ENCODE measurements at places on chromosomes 2 and 18.

DNA sequence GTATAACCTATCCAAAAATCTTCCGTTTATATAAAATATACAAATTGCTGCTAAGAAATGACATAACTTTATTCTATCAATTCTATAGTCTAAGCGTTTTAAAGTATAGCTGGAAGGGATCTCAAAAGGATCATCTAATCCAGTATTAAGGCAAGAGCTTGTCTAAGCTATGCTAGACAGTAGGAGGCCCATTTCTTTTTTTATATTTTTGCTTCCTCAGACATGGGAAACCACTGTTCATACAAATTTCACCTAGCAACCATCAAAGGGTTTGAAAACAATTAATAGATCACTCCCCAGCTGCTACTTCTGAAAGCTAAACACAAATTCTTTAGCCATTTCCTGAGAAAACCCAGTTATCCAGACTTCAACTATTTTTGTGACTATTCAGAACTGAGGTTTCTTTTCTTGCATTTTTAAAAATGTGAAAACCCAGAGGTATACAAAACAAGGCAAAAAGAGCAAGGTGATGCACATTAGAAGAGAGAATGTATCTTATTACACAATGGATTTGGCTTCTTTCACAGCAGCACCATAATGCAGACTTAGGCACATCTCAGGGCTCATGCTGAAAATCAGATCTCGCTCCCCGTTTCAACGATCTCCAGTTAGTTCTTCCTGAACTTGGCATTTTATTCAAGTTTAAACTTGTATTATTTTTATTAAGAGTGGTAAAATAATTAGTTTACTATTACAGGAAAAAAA is 274.4 kb downstream of the LRP1B start:
- DNase-seq = no peak

DNA sequence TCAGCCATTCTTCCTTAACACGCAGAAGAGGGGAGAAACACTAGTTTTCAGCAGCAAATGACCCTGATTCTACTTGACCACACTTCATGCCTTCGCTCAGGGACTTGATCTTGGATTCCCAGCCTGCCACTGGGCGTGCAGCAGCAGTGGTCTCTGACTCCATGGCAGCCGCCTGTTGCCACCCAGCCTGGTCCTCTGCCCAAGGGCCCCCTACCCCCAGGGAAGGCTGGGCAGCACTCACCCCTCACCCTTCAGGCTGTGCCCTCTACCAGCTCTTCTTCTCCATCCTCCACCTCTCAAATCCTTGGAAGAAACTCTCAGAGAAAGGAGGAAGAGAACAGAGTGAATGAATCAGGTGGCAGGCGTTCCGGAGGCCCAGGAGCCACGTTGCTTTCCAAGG is 32.1 kb upstream of the RPL31 start:
- DNase-seq = no peak

DNA sequence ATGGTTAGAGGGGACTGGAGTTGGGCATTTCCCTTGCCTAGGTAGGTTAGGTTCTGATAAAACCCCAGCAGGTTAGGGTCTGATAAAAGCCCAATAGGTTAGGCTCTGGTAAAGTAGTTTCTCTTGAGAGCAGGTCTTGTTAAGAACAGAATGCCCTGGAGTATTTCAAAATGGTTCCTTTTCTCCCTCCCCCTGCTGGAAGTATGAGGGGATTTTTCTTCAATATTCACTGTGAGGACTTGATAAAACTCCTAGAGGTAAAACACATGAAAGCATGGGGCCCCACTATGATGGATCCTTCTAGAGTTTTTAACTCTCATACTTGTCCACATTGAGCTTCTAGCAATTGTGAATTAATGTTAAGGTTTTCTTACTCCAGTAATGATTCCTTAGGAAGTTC is 27.6 kb downstream of the ANKAR start:
- no peak for DNase-seq

- no peak for DNase-seq
These were observed 43.5 kb downstream of the MFSD6 start for GRCh38 chr2:190451561-190452176.

DNA sequence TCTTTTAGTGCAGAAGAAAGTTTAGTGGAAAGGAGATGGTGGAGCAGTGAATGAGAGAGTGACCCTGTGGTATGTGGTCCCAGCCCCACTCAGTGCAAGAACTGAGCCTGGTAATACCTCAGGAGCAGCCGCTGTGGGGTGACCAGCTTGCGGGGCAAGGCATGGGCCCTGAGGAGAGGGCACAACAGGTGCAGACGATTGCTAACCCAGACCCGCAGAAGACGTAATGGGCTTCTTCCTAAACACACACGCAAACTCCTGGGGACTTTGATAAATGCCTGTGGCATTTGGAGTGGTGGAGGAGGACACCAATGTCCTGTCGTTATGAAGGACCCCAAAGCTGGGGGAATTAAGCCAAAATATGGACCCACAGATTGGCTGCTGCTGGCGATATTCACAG is 78.7 kb downstream of the GFPT1 start:
- DNase-seq = no peak

DNA sequence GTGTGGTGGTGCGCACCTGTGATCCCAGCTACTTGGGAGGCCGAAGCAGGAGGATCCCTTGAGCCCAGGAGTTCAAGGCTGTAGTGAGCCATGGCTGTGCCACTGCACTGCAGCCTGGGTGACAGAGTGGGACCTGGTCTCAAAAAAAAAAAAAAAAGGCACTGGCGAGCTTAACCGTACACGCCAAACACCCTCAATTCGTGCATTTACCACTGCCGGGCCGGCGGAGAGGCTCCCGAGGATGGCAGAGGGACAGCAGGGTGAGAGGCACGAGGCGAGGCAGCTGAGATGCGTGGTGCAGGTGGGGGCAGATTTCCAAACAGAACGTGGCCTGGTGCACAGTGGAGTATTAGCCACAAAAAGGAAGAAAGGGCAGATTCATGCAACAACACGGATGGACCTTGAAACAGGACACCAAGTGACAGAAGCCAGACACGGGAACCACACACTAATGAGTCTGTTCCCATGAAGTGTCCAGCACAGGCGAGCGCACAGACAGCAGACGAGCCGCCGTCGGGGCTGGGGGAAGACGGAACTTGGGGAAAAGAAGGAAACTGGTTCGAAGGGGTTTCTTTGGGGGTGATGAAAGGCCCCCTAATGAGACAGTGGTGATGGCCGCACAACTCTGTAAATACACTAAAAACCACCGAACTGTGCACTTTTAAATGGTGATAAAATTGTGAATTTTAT is 27.4 kb downstream of the SLC66A2 start:
- DNase-seq = no peak

GRCh38 chr2:173119069-173119807 is 43.6 kb downstream of the MAP3K20 start:
- DNase-seq = peak; percentile 22

DNA sequence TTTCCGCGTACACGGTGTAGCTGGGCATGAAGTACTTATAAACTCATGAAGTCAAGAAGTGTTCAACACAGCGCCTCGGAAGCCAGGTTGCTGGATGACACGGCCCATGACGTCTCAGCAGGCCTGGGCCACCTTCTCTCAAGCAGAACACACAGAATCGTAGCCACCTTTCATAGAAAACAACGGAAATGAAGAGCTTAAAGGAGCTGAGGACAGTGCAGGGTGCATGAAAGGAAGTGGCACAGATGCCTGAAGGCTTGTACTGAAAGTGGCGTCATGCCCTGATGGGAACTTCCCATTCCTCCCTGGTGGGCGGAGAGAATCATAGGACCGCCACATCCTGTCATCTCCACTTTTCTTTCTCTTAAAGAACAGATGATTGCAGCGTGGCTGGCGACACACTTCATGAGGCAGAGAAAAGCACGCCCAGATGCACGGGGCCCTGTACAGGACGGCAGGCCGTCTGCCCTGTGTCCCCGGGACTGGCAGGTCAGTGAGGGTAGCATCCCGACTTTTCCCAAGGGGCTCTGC is 31.1 kb downstream of the HDAC4 start:
- DNase-seq = peak; percentile 28

DNA sequence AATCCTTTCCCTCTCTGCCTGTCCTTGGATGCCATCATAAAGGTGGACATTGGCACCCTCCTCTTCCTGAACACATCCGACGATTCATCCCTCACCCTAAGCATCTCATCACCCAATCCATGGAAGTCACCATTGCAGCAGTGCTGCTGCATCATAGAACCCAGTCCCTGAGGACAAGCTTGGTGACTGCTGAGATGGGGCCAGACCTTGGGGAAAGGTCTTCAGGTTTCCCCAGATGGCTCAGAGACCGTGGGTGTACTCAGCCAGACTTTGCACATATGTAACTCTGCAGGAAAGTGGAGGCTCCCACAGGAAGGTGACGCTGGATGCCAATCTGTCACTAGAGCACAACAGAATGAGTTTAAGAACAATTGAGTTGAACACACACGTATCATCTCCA is 202.2 kb downstream of the SOX11 start:
- DNase-seq = no peak

DNA sequence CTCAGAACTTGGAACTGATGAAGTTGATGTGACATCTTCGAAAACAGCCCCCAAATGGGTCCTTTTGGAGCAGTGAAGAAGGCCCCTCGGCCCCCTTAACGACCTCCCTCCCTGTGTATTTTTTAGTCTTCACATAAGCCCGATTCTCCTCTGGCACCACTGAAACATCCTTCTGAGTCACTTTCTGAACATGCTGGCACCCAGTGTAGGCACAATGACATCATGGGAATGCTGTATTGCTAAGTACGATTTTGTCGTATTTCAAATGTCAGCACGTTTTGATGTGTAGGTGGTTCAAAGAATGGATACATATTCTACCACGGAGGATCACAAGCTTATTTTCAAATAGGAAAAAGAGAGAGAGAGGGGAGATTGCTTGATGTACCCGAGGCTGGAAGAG is 111.7 kb upstream of the RIOK3 start:
- no peak for DNase-seq

GRCh38 chr18:6614952-6615351 is 114.6 kb upstream of the ARHGAP28 start:
- no peak for DNase-seq

DNA sequence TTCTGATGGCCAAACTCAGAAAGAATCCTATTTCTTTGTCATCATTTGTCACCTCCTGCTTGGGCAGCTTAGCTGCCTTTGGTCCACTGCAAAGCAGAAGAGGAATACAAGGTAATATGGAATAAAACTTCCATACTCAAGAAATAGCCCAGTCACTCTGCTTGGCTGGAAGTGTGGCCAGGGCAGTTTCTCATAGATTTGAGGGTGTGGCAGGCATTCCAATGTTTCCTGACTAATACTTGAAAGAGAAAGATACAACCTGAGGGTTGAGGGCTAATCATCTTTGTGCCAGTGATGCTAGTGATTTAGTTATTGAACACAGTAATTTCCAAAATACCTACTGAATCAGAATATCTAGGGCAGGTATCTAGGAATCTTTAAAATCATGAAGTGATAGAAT is 83.1 kb downstream of the FAM161A start:
- no peak for DNase-seq
